CD4-positive, alpha-beta T cell treated with Interleukin-4 for 4 hours (primary cell): ENCODE measurements at places on chromosomes 1 and 21.

- no peak for DNase-seq
Measured at GRCh38 chr21:44027607-44028286, 15.6 kb downstream of the TRAPPC10 start.

DNA sequence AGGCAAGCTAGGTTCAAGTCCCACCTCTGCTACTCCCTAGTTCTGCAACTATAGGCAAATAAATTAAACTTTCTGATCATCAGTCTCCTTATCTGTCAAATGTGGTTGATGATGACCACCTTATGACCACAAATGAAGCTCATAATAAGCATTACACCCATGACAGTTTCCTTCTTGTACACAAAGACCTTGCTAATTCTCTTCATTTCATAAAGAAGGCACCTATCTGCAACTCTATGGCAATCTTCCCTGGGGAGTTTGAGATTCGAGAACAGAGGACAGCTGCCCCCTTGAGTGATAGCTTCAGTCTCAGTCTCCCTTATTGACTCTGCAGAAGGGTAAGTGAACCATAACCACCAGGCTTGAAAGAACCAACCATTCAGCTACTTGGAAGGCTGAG lies 503.1 kb upstream of the DAB1 start:
- no peak for DNase-seq

- no peak for DNase-seq
Measured at GRCh38 chr1:68173283-68173935, 58.9 kb downstream of the WLS start.

GRCh38 chr1:167165948-167166689 lies 54.6 kb upstream of the POU2F1 start:
- no peak for DNase-seq

GRCh38 chr21:46605767-46606426 lies 1.0 kb upstream of the S100B start:
- peak; percentile 60 for DNase-seq

GRCh38 chr1:47189844-47190508 lies at the start of gene PDZK1IP1:
Gene PDZK1IP1 (minus strand): TSS chr1:47190036. CDS start chr1:47189932, 104 bp downstream.
- no peak for DNase-seq

DNA sequence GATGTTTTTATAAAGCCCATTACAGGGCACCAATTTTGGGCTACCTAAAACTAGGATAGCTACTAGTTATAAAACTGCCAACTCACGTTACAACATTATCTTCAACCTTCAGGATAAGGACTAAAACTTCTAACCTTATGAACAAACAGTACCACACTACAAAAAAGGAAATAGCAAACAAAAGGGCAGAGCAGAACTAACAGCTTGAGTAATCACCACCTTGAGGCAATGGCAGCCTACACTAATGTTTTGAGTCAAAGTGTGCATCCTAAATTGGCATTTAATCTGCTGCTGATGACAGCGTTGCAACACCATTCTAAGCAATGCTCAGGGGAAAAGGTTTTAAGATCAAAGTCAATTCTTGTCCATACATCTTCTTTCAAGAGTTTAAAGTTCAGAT lies 27.2 kb downstream of the PTP4A2 start:
- DNase-seq, result no peak

DNA sequence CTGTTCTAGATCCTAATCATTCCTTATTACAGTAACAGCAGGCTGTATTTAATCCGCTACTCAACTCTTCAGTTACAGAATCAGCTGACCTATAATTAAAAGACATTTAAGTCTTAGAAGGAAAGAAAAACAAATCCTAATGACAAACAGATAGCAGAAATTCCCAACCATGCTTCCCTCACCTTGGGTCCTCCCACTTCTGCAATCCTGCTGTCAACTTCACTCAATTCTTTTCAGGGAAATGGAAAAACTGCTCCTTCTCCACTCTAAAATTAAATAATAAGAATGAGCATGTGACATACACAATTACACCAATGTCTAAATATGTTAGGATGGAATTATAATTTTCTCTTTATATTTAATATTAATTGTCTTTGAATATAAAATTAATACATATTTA lies 182.6 kb upstream of the LYPLAL1 start:
- no peak for DNase-seq

DNA sequence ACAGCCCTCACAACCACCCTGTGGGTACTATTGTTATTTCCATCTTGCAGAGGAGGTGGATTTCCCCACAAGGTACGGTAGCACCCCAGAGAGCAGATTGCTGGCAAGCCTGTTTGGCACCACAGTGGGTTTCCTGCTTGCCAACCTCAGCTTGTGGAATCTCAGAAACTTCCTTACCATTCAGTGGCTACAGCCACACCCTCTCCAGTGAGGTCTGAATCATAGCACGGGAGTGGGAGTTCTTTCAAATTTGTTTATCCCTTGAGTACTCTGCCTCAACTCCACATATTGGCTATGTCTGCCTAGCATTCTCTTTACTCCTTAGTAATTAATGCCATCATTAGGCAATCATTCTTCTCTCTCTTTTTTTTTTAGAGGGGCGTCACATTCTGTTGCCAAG lies 162.1 kb downstream of the PTPRU start:
- DNase-seq, result no peak

GRCh38 chr21:31520561-31521098 lies 138.9 kb upstream of the SOD1 start:
- DNase-seq, result no peak

DNA sequence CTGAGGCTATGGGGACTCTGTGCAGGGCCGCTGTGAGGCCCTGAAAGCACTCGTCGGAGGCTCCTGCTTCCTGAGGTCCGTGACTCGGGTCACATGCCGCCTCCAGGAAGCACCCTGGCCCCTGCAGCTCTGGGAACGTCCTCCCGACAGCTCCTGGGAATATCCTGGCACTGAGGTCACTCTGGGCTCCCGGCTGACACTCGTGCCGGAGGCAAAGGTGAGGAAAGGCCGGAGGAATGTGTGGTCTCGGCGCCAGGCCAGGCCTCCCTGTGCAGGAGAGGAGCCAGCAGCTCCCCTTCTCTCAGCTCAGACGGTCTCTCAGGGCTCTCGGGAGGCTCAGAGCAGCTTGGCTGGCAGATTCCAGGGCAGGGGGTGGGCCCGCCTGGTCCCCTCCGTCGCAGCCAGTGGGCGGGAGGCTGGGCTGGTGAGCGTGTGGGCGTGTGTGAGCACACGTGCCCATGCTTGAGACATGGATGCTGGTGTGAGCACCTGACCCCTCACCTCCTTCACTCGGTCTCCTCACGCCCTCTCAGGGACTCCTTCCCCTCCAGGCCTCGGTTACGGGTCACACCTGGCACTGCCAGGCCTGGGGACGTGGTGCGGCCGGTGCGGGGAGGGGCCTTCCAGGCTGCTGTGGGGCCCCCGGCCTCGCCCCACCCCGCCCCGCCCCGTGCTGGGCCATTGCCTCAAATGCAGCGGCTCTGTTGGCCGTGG lies 5.5 kb upstream of the RNF223 start:
- no peak for DNase-seq

DNA sequence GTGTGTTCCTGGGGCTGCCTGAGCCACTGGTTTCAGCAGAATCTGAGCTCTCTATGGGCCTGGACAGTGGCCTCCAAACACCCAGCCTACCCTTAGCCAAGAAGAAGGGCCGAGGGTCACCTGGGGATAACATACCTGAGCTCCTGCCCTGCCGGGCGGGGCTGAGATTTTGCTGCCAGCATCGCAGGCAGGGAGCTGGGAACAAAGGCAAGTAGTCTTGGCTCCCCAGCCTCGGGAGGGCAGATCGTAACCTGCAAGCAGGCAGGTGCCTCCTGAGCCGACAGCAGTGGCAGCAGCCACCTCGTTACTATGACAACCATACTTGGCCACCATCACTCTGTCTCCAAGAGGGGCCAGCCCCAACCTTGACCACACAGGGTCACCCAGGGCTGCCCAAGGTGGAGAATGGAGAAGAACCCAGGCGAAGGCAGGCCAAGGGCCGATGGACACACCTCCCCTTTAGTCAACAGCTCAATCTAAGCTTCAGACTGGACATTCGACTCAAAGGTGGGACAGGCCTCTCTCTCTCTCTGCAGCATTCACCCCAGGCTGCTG lies 54.6 kb downstream of the TOMM20 start:
- DNase-seq, result no peak

GRCh38 chr1:77350012-77350770 lies 68.4 kb downstream of the AK5 start:
- DNase-seq, result no peak

DNA sequence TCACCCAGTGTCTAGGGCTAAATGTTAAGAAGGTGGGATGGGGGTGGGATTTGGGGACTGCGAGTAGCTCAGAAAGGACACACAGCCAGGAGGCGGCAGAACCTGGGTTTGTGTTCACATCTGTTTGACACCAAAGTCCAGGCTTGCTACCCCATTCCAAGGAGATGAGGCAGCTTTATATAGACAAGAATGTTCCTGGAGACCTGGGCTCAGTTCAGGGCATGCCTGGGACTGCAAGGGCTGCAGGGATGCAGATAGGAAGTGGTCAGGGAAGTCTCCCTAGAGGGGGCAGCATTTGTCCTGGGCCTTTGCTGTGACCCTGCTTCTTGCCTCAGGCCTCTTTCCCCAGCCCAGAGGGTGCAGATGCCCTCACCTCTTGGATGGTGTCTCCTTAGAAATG lies 16.3 kb downstream of the PADI3 start:
- no peak for DNase-seq

DNA sequence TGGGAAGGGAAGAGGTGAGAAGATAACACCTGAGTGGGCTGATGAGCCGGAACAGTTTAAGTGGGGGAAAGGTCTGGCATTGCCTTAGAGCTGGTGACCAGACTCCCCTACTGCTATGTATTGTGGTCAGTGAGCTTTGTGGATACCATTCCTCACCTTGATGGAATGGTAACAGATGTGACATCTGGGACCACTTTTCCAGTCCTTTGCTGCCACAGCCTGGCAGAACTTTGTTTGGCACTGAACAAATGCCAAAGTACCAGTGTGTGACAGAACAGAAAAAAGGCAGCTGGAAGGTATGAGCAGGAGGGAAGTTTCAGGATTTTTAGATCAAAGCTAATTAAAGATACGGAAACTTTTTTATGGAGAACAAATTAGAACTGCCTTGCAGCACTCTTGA lies 6.2 kb downstream of the MED8 start:
- no peak for DNase-seq

GRCh38 chr1:92987462-92987861 lies 26.2 kb upstream of the DIPK1A start:
- no peak for DNase-seq

- DNase-seq, result no peak
Measured at GRCh38 chr1:102879439-102879993, 228.8 kb downstream of the COL11A1 start.

DNA sequence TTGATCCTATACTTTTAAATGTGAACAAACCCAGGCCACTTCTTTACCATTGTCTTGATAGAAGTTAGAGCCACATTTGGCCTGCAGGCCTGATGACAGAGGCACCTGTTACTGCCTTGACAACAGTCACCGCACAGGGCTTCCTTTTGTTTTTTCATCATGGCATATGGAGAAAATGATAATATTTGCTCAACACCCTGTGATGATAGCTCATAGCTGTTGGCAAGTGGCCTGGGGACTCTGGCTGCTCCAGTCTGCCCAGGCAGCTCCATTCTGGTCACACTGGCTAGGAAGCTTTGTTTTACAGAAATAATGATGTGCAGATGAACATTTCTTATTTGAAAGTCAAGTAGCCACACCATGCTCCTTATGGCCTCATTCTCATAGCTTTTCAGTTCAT lies 89.6 kb upstream of the GPR88 start:
- DNase-seq, result no peak

- DNase-seq, result no peak
Measured at GRCh38 chr1:7541629-7542028, 229.5 kb upstream of the VAMP3 start.

DNA sequence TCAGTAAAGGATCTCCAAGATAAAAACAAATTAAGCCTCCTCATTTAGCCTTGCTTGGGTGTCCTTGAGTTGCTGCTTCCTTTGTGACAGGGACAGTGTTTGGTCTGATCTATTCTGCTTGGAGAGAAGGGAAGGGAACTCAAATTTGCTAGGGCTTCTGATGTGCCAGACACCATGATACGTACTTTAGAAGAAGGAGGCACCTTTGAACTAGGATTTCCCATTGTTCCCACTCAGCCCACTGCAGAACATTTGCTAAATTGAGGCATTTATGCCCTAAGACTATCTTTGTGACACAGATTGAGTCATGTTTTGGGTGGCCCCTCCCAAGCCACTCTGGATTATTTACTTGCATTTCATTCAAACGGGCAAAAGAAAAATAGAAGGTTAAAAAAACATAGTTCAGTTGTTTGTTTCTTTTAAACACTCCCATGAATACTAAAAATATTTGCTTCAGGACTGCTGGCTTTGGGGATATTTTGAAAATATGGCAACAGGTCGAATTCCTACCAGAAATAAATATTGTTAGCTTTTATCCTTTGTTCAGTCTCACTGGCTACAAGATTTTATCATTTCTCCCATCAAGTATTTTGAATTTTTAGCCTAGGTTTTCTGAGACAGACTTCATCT lies 81.9 kb upstream of the WLS start:
- DNase-seq, result no peak

GRCh38 chr1:43653893-43654292 lies 3.9 kb downstream of the KDM4A start:
- no peak for DNase-seq

DNA sequence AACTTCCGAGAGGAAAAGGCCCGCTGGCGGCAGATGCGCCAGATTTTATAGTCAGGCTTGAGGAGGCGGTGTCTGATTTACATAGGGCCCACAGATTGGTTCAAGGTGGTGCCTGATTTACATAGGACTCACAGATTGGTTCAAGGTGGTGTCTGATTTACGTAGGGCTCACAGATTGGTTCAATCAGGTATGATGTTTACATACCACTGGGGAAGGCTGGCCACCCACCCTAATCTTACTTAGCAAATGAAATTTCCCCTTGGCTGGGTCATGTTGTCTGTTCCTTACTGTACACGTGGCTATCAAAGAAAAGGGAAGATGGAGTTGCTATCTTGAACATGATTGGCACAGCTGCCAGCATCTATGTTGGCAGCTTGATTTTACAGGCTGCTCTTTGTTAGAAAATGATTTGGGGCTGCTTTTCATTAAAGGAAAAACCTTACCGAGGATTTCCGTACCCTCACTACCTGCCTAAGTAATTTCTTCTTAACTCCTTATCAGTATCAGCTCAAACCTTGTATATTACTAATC lies 96.3 kb downstream of the SETD4 start:
- DNase-seq, result no peak

DNA sequence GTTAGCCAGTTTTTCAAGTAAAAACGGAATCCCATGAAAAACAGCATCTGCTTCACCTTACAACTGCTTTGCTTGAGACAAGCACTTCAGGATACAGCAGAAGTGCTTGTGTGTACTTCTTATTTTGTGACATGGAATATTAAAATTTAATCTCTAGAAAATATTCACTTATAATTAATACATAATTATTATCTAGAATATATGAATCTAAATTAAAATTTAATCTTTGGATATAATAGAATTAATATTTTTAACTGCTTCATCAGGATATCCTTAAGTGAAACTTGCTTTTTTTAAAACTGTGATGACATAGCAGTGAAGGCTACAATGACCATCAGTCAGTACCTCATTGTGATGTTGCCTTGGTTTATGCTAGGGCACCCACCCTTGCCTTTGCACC lies 148.4 kb upstream of the C1orf105 start:
- no peak for DNase-seq
